Stimulated activated CD4-positive, alpha-beta T cell treated with anti-CD3 and anti-CD28 coated beads, Interleukin-4, amount 100 ng/mL, for 24 hours (primary cell): ENCODE measurements at places on chromosomes 7 and 10.

DNA sequence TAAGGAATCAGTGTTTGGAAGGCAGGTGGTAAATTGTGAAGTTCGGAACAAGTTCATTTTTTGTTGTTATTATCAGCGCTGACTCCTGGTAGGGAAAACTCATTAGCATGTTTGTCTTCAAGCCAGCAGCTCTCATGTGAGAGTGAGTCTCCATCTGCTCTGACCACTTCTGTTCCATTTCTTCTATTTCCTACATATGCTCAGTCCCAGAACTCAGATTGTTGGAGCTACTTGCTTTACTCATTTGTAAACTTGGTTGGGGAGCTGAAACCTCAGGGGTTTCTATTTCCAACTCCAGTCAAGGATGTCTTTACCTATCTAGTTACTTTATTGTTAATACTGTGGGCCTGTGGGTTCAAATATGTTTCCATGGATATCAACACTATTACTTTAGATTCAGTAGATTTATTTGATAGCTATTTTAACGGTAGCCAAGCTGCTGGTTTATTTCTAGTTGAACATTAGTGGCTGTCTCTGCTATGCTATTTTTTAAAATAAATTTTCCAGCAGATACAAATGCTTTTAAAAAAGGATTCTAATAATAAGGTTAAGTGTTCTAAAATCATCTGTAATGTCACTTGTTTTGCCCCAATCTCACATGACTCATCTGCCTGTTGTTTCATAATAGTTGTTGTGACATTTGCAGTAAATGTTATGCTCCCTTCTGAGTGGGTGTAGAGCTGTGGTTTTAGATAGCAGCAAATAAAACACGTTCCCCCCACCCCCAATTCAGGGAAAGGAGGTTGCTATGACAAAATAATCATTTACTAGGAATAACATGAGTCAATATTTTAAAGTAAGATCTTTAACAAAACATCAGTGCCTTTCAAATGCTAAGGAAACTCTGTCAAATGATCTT is 143.3 kb downstream of the HDAC9 start:
- peak; percentile 17 for DNase-seq

DNA sequence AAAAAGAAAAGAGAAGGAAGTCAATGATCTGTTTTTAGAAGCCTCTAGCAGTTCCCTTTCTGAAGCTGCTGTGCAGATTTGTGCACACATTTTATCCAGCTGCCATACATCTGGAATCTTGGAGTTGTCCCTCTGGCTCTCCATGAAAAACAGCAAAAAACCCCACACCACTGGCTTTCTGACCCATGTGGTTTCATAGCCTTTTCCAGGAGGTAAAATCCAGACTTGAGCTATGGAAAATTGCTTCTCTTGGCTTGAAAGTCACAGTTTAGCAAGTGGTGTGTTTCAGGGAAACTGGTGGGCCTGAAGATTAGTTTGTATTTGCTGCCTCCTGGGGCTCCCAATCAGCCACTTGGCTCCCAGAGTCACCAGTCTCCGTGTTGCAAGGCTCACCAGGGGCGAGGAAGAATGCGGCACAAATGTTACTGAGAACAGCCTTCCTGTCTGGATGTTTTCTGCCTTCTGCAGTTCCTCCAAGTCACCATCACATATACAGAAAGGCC is 50.1 kb upstream of the ADRB1 start:
- DNase-seq = no peak

DNA sequence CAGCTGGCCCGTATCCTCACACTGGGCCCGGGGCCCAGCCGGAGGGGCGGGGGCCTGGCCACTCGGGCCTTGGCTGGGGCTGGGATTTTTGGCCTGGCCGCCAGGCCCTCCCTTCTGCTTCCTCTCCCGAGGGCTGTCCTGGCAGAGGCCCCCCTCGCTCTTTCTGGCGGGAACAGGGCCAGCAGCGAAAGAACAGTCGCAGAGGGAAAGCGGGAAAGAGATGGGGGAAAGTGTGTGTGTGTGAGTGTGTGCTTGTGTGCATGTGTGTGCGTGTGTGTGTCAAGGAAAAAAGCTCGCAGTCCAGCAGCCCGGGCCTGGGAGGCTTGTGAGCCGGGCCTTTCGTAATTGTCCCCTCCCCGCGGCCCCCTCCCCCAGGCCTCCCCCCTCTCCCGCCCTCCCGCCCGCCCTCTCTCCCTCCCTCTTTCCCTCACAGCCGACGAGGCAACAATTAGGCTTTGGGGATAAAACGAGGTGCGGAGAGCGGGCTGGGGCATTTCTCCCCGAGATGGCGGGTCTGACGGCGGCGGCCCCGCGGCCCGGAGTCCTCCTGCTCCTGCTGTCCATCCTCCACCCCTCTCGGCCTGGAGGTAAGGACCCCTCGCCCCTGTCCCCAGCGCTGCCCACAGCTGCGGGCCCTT is at the start of gene ELN:
Gene ELN (plus strand): TSS at position 491 of the 638 bp plus-strand sequence. CDS start 15 bp downstream, at position 506.
- DNase-seq = no peak

GRCh38 chr10:21315645-21316220 is 209.7 kb downstream of the SKIDA1 start:
- no peak for DNase-seq

DNA sequence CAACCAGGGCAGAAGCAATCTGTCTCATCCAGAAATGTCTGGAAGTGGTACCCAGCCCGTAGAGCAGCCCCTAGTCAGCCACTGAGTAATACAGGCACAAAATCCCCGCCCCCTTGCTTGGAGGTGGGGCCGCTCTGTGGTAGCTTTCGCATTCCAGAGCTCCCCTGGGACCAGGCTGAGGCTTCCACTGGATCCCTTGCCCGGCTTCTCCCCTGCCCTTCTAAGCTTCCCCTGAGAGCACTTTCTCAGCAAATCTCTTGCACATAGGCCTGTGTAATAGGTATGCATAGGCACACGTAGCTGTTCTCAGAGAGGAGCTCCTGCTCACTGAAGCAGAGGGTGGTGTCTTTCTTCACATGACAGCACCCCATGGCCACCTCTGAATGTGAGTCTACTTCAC is 144.2 kb downstream of the BMS1 start:
- no peak for DNase-seq

GRCh38 chr7:8035647-8036518 is 67.3 kb downstream of the GLCCI1 start:
- no peak for DNase-seq
